ENCODE measurements at places on chromosomes 3 and 15.

DNA sequence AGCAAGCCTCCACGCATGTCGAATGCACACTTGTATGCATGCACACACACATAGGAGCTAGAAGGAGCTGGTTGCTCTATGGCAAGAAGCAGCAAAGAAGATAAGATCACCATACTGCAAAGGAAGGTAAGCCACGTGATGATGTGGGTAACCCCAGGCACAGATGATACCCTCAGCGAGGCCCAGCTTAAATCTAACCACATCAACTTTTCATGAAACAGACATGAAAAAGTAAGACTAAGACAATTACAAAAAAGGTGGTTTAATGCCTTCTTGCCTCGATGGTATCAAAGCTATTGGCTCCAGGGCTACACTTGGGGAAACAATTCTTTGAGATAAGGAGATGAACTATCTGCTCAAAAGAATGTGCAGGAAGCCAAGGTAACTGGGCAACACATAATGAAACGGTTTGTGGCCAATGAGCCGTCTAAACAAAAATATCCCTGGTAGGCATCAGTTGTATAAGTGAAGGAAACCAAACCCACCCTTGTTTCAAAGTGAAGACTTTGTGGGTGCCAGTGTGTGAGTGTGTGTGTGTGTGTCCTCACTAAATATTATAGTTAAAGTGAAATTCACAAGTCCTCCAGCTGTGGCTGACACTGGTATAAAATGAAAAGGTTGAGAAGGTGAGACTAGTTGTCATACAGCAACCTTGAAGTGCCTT is 365.7 kb upstream of the ICE2 start:
- DNase-seq = no peak

GRCh38 chr3:157695103-157695502 is 191.9 kb upstream of the VEPH1 start:
- DNase-seq = no peak

DNA sequence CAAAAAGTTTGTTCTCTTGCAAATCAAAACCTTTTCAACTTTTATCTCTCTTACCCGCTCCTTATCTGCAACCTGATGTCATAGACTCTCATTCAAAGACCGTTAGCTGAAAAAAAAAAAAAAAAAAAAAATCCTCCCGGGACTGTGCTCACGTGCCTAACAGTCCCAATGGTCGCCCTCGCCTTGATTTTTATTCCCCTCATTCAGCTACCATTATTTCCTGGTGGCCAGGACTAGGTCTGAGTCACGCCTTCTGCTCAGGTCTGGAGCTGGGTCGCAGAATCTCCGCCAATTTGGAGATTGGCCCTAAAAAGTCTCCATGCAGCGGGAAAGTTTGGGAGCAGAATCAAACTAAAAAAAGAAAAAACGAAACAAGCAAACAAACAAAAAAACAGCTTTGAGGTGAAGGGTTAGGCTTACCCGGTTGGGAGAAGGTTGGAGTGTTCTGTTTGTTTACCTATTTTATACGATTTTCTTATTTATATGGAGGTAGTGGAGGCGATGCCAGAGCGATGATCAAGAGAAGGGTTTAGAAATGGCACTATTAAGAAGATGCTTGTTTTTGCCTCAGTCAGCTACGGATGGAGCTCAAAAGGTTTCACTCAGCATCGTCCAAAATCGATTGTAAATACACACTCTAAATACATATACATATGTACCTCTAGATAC is 51.1 kb downstream of the ZIC4 start:
- no peak for DNase-seq

DNA sequence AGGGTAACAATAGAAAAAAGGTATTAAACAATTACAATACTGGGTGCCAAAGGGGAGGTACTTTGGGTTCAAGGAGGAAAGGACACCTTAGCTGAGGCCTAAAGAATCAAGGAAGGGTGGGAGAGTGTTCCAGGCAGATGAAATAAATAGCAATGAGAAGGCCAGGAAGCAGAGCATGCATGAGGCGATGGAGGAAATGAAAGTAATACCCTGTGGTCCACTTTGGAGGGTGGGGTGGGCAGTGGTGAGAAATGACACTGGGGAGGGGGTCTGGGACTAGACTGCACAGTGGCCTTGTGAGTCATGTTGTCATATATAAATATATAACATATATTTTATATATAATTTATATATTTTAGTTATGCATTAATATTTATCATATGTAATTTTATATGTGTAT is 55.9 kb downstream of the BHLHE40 start:
- DNase-seq = no peak

DNA sequence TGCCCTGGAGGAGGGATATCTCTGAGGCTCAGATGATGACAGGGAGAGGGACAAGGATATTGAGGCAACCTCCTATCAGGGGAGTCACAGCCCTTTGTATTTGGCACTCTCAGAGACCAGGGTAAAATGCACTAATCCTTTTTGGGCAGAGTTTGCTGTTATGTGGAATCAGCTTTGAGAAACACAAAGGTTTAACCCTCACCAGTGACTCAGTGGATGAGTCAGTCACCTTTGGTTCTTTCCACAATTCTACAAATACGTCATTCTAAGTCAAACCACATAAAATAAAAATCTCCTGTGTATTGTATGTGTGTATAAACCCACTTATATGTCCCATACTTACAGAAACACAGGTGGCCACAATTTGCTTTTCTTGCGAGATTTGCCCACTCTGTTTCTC is 5.1 kb downstream of the LSAMP start:
- DNase-seq = no peak

All from NCI-H2227 treated with DMSO at 0.1 percent for 48 hours (cell line).